ENCODE measurements at places on chromosomes 2 and 18.
A peak's percentile ranks its signal among the peaks of the same experiment; 100 is the strongest.

DNA sequence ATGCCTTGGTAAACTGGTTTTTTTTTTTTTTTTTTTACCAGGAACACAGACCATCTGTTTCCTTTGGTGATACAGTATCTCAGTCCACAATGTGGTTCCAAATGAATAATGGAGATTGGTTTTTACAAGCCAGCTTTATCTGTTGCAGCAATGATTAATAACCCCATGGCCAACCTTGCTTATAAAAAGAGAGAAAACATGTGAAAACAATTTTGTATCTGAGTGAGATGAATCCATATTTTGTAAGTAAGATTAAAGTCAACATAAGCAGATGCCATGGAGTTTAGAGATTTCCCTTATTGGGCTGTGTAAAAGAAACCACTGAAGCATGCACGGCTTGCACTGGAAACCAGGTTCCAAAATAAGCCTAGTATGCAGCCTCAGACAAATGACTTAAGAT lies 108.6 kb upstream of the CNTNAP5 start:
- DNase-seq = peak; percentile 36

- DNase-seq = no peak
These were observed 20.1 kb downstream of the BCL2L11 start for GRCh38 chr2:111140815-111141214.

DNA sequence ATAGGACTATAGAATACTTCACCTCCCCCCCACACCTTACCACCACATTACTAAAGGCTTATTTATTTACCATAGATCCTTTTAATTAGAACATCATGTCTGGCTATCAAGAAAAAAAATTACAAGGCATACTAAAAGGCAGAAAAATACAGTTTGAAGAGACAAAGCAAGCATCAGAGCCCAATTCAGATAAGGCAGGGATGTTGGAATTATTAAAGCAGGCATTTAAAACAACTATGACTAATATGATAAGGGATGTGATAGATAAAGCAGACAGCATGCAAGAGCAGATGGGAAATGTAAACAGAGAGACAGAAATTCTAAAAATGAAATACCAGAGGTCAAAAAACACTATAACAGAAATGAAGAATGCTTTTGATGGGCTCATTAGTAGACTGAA lies 55.4 kb upstream of the SMIM21 start:
- no peak for DNase-seq

- DNase-seq = no peak
These were observed 139.6 kb downstream of the MYO1B start for GRCh38 chr2:191384829-191385228.

GRCh38 chr2:11309706-11310105 lies 34.7 kb downstream of the ROCK2 start:
- DNase-seq = no peak

GRCh38 chr2:26757873-26758789 lies 6.0 kb upstream of the SLC35F6 start:
- peak; percentile 72 for DNase-seq

- no peak for DNase-seq
These were observed 44.6 kb downstream of the ITGB1BP1 start for GRCh38 chr2:9378433-9379390.

DNA sequence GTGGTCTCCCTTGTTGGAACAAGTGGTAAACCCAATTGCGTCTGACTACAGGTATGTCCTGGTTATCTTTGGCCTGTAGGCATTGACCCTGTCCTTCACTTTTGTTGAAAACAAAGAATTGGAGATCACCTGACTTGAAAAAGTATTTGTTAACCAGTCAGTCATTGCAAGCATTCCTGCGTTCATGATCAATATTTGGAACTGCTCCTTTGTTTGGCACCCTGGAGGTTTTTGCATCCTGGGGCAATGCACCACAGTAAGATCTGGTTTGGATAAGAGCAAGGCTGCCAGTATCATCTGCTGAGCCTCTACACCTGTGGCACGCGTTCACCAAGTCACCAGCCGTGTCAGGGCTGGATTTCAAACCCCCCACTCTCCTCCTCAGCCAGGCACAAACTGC lies 115.7 kb downstream of the DNAH6 start:
- no peak for DNase-seq

GRCh38 chr2:36125702-36126101 lies 229.9 kb upstream of the CRIM1 start:
- DNase-seq = no peak

DNA sequence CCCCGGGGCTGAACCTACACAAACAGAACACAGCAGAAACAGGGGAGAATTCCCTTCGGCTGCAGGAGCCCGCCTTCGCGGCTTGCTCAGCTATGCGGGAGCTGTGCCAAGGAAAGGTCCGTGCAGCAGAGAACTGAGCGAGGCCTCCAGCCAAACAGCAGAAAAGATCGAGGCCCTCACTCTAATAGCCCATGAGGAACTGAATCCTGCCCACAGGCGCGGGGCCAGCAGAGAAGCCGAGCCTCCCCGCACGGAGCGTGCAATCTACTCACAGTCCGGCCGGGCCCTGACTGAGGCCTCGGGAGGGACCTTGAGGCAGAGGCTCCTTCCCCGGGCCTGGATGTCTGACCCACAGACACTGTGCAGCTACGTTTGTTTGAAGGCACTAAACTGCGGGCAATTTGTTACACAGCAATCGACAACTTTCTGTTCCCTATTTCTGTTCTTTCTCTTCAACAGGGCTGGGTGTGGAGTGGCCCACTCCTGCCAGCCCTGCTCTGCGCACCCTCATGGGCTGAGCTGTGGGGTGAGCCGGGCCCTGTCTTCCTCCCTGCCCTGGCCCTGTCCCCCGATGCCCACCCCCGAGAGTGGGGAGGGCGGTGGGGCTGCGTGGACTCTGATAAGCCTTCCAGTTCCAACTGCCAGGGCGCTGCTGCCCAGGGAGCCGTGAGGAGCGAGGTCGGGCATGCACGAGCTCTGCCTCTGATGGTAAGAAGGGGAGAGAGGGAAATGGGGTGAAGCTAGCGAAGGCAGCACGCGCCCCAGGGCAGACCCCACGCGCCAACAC lies 13.7 kb downstream of the HES6 start:
- no peak for DNase-seq

DNA sequence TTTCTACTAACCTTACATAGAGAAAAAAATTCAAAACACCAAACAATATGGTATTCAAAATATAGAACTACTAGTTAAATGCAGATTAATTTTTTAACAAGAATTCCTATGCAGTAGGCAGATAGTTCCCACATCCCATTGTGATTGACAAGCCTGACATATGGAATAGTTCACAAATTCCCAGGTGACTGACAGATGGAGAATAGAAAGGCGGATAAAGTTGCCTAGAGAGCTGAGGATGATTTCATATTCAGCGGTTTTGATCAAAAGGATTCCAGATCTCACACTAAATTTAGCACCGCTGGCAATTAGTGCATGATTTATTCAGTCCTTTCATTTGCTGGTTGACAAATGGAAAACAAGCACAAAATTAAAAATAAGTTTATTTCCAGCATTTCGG lies 733.7 kb upstream of the POU3F3 start:
- no peak for DNase-seq

GRCh38 chr2:228853151-228853550 lies 417.9 kb downstream of the PID1 start:
- no peak for DNase-seq

Measured in erythroblast (primary cell).